ENCODE measurements at places on chromosomes 6 and 20.
A peak's percentile ranks its signal among the peaks of the same experiment; 100 is the strongest.

- no peak for DNase-seq
These were observed 1047.9 kb upstream of the MAP3K7 start for GRCh38 chr6:91634791-91635190.

DNA sequence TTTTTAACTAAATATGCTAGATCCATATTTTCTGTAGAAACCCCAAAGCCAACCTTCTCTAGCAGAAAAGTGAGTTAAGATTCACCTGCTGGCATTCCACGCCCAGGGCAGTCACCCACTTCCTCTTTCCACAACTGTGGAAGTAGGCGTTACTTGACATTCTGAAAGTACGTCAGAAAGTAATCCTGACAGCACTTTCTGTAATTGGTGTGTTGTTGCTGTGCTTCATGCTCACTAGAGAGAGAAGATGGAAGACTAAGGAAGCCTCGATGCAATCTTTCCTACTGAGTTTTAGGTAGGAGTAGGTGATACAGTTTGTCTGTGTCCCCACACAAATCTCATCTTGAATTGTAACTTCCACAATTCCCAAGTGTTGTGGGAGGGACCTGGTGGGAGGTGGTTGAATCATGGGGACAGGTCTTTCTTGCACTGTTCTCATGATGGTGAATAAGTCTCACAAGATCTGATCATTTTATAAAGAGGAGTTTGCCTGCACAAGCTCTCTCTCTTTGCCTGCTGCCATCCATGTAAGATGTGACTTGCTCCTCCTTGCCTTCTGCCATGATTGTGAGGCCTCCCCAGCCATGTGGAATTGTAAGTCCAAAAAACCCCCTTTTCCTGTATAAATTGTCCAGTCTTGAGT lies 101.1 kb downstream of the MAP3K7 start:
- DNase-seq, result no peak

- DNase-seq, result peak; percentile 72
These were observed 30.9 kb downstream of the FRMD1 start for GRCh38 chr6:168047841-168048723.

DNA sequence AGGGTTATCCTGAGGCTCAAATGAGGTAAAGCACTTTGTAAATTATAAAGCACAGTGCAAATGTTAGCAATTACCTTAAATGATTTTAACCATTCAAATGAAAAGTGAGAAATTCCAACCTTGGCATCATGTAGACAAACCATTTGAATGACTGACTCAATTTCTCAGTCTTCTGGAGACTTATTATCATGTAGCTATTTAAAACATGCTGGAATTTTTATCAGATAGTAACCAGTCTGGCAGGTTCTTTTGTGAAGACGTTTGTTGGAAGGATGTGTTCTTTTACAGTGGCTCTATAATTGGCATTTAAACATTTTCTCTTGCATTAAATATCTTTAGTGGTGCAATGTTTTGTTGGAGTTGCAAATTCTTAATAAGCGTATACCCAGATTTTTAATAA lies 386.6 kb downstream of the NKAIN2 start:
- no peak for DNase-seq

GRCh38 chr20:35311822-35312221 lies 19.6 kb upstream of the FAM83C start:
- DNase-seq, result no peak

- DNase-seq, result no peak
These were observed 23.9 kb downstream of the THBS2 start for GRCh38 chr6:169229615-169230321.

GRCh38 chr6:109315341-109316110 lies 66.7 kb downstream of the CD164 start:
- DNase-seq, result peak; percentile 76

- DNase-seq, result no peak
These were observed 48.7 kb downstream of the MAP7 start for GRCh38 chr6:136501514-136501913.

- DNase-seq, result no peak
These were observed 3.1 kb upstream of the CABLES2 start for GRCh38 chr20:62409931-62410745.

GRCh38 chr6:75794351-75794846 lies 45.4 kb downstream of the MYO6 start:
- DNase-seq, result no peak

- DNase-seq, result no peak
These were observed 157.2 kb upstream of the CARMIL1 start for GRCh38 chr6:25122001-25122400.

DNA sequence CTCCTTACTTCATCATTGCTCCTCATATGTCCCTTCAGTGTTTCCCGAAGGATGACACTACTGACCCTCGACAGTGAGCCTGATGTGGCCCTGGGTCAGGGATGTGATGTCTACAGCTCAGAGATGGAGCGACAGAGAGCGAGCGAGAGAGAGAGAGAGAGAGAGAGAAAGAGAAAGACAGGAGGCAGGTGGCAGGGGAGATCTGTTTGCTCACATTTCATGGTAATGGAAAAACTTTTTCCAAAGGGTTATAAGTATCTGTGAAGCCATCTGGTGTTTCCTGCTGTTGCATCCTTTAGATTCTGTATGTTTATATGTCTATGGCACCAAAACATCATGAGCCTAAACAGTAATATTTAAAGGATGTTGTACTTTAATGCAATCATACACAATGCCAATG lies 77.2 kb downstream of the PPP1R3G start:
- no peak for DNase-seq

DNA sequence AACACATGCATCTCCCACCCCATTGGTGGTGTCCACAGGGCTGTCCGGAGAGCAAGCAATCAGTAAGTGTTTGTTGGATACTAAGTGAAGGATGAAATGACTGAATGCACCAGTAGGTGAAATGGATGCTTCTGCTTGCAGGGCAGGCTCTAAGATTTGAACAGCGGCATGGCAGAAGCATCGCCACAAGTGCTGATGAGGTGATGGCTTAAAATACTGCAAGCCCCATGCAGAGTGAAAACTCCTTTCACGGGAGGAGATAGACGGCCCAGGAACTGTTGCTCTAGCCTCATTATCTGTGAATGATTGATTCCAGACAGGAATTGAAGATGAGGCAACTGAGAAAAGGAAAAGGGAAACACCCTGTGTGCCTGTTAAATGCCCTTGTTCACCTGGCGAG lies 158.9 kb downstream of the LY86 start:
- DNase-seq, result no peak

GRCh38 chr6:22372922-22373321 lies 76.1 kb upstream of the PRL start:
- DNase-seq, result no peak

GRCh38 chr6:23335894-23336293 lies 766.5 kb downstream of the HDGFL1 start:
- DNase-seq, result no peak

GRCh38 chr20:63937596-63937995 lies 18.6 kb downstream of the UCKL1 start:
- no peak for DNase-seq

GRCh38 chr6:144063246-144063743 lies 32.1 kb downstream of the SF3B5 start:
- DNase-seq, result no peak

GRCh38 chr6:112488238-112488637 lies 141.1 kb downstream of the RFPL4B start:
- no peak for DNase-seq

DNA sequence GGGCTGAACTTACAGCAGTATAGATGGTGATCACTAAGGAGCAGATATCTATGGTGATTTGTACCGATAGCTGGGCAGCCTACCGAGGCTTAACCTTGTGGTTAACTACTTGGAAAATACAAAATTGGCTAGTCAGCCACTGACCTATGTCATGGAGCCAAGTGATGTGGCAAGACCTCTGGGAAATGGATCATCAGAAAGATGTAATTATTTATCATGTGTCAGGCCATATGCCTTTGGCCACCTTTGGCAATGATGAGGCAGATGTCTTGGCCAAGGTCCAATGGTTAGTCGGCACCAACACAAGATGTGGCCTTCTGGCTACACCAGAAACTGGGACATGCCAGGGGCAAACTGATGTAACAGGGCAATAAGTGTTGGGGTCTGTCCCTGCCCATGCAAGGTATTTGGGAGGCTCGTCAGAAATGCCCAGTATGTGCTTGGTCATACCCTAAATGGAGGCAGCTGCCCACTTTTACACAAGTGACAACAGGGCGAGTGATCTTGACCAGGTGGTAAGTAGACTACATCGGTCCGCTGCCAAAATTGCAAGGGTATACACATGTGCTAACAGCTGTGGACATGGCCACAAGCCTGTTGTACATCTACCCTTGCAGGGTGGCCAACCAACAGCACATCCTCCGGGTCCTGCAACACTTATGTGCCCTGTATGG lies 30.1 kb downstream of the HDDC2 start:
- DNase-seq, result no peak

DNA sequence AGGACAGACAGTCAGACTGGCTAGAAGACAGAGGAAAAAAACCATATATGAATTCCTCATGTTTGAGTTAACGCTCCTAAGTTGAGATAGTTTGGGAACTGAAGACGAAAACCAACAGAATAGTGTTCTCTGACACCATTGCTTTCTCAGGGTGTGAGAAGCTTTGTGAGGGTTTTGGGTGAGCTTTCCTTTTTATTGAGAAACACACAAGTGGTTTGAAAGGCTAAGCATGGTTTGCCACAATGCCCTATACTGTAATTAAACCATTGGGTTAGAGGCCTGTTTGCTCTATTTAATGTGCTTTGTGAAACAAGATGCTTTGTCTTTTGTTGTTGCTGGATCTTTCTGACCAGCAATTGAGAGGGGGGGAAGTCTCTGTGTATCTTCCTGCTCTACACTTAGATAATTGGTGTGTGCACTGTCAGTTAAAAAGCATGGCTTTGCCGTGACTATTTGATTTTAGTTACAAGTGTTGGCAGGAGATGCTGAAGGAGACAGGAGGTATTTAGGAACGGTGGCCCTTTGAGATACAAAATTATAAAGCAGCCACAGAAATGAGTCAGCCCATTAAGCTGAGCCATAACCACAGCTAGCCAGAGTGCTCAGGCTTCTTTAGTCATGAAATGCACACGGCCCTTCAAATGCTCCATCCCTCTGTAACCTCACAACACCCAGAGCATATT lies 273.0 kb upstream of the PREP start:
- no peak for DNase-seq

- DNase-seq, result no peak
These were observed 16.4 kb upstream of the POLR1H start for GRCh38 chr6:30044630-30045029.

DNA sequence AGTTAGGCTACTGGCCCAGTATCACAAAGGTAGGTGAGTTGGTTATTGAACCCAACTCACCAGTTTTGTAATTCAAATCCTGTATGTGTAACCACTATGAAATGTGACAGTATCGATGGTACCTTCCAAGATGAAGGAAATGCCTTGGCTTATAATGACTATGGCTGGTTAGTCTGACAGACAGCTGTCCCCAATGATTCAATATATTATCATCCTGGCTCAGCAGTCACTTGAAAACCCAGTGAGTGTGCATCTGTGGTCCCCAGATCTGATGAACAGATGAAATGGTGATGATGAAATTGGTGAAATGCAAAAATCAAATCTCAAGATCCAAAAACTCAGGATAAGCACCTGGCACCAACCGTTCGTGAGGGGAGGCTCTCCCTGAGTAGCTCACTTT lies 54.8 kb downstream of the TNFRSF21 start:
- DNase-seq, result no peak

DNA sequence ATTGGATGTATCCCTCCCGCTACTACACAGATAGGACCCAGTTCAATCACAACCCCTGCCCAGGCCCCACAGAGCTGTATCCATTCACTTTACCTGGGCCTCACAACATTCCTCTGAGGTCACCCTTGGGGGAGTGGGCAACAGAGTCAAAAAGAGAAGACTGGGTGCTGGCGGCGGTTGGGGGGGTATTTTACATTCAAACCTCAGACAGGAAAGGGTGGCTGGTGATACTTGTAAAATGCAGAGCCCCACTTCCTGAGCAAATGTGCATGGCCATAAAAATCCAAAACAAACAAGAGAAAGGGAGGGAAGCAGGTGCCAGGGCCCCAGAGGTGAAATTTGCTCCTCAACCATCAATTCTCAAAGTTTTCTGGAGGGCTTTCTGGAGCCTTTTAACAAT lies 3.5 kb downstream of the LRFN2 start:
- DNase-seq, result no peak

GRCh38 chr6:52416629-52417151 lies 3.5 kb upstream of the EFHC1 start:
- no peak for DNase-seq

- no peak for DNase-seq
These were observed 20.5 kb upstream of the TBC1D32 start for GRCh38 chr6:121354764-121355163.

DNA sequence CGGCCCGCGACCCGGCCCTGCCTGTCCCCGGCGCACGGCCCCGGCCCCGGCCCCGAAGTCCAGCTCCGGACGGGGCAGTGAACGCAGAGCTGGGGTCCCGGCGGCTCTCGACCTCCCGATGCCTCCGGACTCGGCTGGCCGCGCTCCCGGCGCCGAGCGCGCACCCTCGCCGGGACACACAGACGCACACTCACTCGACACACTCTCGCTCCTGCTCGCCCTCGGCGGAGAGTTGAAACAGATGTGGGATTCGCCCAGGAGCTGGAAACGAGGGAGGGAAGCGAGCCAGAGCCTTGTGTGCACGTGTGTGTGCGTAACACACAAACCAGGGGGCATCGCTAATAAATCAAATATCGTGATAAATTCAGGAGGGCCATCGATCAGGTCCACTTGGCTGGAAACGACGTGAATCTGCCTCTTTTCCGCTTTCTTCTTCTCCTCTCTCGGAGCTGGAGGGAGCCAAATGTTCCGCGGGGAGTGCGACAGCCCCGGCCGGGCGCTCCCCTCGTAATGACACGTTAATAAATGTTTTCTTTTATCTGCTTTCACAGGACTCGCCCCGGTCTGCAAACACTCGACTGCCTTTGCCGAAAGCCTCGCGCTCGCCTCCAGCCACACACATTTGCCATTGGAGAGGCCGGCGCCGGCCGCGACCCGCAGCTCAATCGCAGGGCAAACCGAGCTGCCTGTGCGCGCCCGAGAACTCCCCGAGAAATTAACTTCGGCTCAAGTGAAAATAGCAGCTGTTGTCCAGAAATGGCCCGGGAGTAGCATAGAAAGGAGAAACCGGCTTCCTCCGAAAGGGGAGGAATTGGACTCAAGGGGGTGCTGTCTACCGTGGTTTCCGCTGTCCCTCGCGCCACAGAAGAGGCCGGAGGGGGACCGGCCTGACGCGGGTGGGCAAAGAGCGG lies 828 bp upstream of the SULF2 start:
- peak; percentile 13 for DNase-seq

DNA sequence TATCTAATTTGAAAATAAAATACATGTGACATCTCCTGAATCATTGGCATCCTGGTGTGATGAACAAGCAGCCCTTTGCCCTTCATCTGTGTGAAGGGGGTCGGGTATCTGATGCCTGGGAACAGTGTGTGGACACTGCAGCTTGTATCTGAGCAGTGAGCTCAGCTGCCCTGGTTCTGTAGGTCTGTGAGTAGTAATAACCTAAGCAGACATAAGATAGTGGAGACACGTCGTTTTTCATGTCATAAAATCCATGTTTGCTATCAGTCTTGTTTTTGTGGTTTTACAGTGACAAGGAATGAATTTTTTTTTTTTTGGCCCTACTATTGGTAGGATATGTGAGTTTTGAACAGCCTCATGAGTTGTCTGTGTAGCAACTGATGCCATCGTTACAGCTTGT lies 133.0 kb downstream of the JARID2 start:
- no peak for DNase-seq

- DNase-seq, result no peak
These were observed 54.4 kb downstream of the BMP7 start for GRCh38 chr20:57211908-57212533.

- no peak for DNase-seq
These were observed 227.0 kb downstream of the PHACTR1 start for GRCh38 chr6:12943549-12943948.
